Psoas muscle (tissue), 8 donors: ENCODE measurements at places on chromosomes 5 and 9. TPM values are rescaled to one million over a fixed set of nuclear protein-coding genes. Genes with fewer than 3 reads are reported as not detected.

- no peak overlapping the region for H3K27ac ChIP-seq
- H3K27me3 ChIP-seq, result no peaks in the 10 kb centered on the region
- no peak overlapping the region for H3K4me3 ChIP-seq
- DNase-seq, result no peak
- H3K36me3 ChIP-seq, result no peaks in the 10 kb centered on the region
Measured at GRCh38 chr5:166369807-166370206, 1921.6 kb upstream of the WWC1 start.

PCDHB2 gene
- total RNA-seq, result 1.5 TPM

GRCh38 chr9:75864266-75864665 is 26.2 kb upstream of the PCSK5 start:
- DNase-seq, result no peak
- no peak overlapping the region for H3K27ac ChIP-seq
- no peaks in the 10 kb centered on the region for H3K4me1 ChIP-seq
- H3K36me3 ChIP-seq, result no peaks in the 10 kb centered on the region
- no peak overlapping the region for H3K4me3 ChIP-seq

GRCh38 chr5:85681871-85682270 is 935.9 kb upstream of the COX7C start:
- H3K27ac ChIP-seq, result no peak overlapping the region
- H3K4me3 ChIP-seq, result no peak overlapping the region
- H3K27me3 ChIP-seq, result no peaks in the 10 kb centered on the region
- no peaks in the 10 kb centered on the region for H3K36me3 ChIP-seq

GRM6 gene
- total RNA-seq, result not detected

OR13C8 gene
- not detected for total RNA-seq

DNA sequence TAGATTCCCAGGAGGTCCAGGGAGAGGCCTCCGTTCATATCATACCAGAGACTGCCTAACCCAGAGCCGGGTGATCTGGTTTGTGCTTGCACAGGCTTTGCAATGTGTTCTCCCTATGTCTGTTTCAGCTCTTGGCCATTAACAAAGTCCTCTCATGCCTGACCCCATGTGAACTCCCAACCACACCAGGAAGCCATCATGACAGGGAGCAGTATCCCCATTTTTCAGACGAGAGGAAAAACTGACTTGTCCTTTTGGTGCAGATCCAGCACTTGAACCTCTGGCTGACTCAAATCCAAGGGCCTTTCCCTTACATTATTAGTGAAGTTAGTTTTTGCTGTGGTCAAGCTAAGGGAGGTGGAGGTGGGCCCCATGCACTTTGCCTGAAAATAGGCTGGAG is 58.4 kb downstream of the TEX10 start:
- H3K4me1 ChIP-seq, result no peaks in the 10 kb centered on the region
- peaks cover 91% of the 10 kb centered on the region for H3K36me3 ChIP-seq
- DNase-seq, result no peak

GRCh38 chr9:75699625-75700251 is 190.7 kb upstream of the PCSK5 start:
- no peak for DNase-seq
- H3K4me1 ChIP-seq, result no peaks in the 10 kb centered on the region
- H3K27me3 ChIP-seq, result no peaks in the 10 kb centered on the region
- no peak overlapping the region for H3K27ac ChIP-seq

SPAG8 gene
- 0.95 TPM for total RNA-seq
